ENCODE measurements at places on chromosomes 4 and X.

DNA sequence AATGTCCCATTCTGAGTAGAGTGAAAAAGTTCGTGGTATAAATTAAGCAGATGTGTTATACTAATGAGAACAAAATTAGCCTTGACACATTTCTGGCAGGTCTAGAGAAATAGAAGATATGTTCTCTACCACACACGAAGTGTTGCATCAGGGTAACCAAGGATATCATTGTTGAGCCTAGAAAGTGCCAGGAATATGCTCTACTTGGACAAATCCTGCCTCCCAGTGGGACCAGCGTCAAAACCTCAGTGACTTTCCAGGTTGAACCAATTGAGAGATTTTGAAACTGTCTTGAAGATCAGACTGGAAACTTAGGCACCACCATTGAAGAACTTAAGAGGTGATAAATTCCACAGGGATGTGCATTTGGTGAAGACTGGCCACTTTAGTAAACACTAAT, 115.9 kb downstream of the HPGD start:
- DNase-seq: no peak

- no peak for DNase-seq
Measured at GRCh38 chr4:37675587-37676290, 10.4 kb downstream of the RELL1 start.

DNA sequence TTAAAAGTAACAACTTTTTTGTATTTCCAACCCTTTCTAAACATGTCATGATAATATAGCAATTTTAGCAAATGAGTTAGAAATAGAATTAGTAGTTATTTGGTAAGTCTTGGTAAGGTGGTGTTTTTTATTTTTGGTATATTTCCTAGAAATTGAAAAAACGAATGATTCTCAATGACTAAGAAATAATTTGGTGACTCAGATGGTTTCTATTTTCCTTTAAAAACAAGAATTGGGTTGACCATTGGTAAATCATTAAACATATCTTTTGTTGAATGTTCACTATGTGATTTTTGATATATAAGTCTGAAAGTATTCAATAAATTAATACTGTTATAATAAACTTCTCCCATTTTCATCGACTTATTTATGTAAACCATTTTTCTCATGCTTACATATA, 206.2 kb upstream of the BANK1 start:
- no peak for DNase-seq

DNA sequence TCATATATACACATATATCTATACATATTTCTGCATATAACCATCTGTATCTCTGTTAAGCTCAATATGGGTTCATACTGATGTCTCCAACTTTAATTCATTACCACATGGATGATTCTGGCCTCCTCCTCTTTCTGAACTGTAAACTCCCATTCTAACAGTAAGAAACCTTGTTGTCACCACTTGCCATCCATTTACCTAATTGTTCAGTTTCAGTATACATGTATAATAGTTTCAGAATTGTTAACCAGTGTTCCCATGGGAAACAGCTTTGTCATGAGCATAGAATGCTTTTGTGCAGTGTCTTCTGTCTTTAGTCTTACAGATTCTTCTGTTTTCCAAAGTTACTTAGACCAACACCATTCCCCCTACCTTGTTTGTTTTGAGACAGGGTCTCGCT, 35.9 kb downstream of the SLC9A6 start:
- DNase-seq: no peak

GRCh38 chr4:176156656-176157055, 38.7 kb downstream of the SPATA4 start:
- DNase-seq: no peak

DNA sequence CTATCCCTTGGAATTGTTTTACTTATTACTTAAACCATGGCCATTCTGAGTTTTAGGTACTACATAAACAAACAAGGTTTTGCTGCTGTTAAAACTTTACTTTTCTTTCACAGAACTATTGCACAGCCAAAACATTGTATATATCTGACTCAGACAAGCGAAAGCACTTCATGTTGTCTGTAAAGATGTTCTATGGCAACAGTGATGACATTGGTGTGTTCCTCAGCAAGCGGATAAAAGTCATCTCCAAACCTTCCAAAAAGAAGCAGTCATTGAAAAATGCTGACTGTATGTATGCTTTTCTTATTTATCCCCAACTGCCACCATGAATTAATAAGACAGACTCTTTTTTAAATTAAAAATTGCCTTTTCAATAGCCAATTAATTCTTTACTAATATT, 69.8 kb downstream of the CCKAR start:
- DNase-seq: no peak

DNA sequence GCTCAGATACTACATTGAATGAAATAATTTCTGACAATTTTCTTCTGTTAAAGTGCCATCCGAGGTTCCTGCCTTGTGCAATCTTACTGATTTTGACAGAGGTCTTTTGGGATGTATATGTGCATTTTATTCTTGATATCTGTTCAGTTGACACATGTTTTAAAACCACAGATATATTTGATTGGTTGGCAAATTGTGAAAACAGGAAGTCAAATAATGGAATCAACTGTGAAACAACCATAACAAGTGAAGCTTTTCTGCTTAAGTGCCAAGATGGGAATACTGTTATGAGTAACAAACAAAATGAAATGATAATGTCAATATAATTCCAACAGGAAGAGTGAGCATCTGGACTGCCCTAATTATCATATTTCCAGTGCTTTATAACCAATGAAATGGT, 84.9 kb upstream of the TET2 start:
- no peak for DNase-seq

- no peak for DNase-seq
Measured at GRCh38 chr4:168551211-168551610, 54.4 kb downstream of the PALLD start.
